Mesothelial cell of epicardium (in vitro differentiated cells): ENCODE measurements at places on chromosomes 3 and 15.

GRCh38 chr3:153379516-153379915 is 217.5 kb downstream of the RAP2B start:
- DNase-seq = no peak

- DNase-seq = no peak
These were observed 728.1 kb downstream of the OTOL1 start for GRCh38 chr3:162224746-162225145.

DNA sequence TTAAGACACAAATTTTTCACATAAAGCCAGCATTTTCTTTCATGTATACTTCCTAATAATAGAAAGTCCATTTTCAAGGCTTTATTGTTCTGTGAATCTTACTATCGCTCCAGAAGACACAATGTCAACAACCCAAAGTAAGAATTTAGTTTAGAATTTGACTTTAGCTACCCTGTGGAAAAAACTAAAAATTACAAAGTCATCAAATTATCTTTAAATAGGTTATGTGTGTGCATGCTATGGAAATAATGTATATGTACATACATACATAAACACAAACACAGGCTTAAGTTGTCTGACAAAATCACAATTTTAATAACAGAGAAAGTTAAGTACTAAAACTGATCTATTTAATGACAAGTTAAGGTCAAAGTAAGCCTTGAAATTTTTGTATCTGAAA is 20.2 kb upstream of the XXYLT1 start:
- no peak for DNase-seq

DNA sequence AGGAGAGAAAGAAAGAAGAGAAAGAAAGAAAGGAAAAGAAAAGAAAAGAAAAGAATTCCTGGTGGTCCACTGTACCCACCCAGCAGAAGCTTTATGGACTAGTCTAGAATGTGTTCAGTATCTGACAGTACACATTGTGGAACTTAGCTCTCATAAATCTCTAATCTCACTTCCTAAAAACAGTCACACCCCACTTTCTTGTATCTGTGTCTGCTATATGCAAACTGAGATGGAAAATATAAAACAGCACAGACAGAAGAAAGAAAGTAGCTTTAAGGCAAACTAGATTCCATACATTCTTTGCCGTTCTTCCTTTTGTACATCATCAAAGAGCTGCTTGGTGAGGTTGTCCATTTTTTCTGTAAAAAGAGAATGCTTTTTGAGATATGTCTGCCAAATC is 41.1 kb upstream of the GNB5 start:
- no peak for DNase-seq
